GM04504 (cell line): ENCODE measurements at places on chromosomes 5 and 9.

DNA sequence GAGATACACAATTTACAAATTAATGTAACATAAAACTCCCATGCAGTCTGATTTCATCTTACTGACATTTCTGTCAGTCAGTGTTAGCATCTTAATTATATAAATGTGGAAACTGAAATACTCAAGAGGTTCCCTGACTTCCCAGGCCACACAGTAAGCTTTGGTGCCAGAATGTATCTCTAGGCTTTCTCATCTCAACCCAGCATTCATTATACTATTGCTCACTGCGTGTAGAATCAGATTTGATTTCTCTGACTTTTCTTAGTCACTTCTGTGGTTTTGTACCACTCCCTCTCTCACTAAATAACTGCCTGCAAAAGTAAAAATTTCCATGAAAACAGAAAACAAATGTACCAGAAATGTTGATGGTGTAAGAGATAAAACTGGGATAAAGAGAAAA, 31.7 kb upstream of the CDKN2B start:
- DNase-seq: peak; percentile 70

DNA sequence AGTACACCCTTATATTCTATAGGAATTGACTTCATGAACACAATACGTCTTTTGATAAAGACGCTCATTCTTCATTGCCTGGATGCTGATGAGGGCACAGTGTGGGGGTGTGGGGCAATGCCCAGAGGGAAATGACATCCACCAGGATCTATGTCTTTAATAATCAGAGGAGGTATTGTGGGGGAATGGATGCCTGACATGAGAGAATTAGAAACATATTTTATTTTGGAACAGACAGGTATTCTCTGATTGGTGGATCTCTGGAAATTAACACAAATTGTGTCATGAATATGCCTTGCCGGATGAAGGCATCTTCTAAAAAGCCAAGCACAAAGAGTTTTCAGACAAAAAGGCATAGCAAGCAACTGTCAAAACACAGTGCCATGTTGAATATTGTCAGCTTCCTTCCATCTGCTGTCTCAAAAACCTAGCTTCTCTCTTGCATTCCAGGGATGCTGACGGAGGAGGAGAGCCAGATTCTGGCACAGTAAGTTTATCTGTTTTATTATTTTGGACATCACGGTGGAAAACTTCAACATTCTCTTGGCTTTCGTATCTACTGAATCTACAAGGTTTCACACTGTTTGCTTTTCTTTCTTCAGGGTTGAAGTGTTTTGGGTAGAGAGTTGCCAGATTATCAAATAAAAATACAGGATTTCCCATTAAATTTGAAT, 3.9 kb upstream of the C5orf58 start:
- DNase-seq: no peak

GRCh38 chr5:14223372-14223771, 80.2 kb downstream of the TRIO start:
- no peak for DNase-seq

DNA sequence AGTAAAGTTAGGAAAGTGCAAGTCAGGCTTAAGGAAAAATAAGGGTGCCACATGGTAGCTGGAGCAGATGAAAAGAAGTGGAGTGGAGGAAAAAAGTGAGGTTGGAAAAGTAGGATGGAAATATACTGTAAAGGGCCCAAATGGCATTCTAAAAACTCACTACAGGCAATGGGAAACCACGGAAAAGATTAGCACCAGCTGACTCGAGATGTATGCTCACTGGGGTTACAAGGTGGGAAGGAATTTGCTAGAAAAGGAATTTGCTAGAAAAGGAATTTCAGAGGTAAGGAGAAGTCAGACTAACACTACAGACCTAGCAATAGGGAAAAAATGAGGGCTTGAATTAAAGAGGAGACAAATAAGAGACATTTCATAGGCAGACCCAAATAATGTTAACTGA, 3.6 kb downstream of the PSMD5 start:
- no peak for DNase-seq

DNA sequence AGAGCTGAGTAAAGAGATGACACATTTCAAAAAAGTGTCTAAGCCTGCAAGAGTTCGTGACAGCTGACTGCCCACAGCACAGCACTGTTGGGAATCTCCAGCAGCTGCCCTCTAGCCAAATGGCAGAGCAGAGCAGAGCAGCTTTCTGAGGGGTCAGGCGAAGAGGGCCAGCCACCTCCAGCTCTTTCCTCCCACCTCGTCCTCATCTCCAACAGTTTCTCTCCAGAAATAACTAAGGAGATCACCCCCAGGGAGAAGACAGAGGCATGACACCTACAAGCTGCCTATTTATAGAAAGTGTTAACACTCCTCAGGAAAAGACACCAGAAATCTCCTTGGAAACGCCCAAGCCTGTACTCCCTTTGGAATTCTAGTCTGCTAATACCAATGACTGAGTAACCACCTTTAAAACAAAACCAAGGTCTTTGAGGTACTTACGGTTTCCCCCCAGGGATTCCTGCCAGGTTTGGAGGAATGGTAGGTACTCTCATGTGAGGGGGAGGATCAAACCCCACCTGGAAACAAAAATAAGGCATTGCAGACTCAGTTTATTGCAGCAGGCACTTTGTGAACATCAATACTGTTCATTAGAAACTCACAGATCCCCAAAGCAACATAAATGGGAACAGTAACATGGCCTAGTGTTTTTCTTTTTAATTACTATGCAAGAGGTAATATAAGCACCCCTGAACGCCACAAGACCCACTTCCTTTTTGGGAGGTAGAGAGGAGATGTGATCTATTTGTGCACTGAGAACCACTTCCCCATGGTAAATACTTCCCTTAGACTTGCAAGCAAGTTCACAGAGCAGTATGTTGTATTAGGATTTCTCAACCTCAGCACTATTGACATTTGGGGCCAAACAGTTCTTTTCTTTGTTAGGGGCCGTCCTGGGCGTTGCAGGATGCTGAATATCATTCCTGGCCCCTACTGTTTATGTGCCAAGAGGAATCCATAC, 79.3 kb downstream of the TLE1 start:
- DNase-seq: no peak

DNA sequence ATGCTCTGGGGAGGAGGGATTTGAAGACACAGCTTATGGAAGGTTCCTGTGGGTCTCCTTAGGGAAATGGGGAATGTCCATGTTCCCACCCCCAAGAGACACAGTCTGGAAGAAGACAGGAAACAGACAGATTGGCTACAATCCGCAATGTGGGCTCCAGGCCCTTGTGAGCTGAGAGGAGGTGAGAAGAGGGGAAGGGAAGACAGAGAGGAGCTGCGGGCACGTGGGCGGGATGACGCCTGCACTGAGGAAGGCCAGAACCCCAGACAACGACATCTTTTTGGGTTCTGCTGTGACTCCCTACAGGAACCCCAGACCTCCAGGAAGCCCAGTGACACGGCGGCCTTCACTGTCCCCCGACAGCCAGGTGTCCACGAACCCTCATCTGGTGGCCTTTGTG, 29.9 kb upstream of the NKD2 start:
- no peak for DNase-seq

DNA sequence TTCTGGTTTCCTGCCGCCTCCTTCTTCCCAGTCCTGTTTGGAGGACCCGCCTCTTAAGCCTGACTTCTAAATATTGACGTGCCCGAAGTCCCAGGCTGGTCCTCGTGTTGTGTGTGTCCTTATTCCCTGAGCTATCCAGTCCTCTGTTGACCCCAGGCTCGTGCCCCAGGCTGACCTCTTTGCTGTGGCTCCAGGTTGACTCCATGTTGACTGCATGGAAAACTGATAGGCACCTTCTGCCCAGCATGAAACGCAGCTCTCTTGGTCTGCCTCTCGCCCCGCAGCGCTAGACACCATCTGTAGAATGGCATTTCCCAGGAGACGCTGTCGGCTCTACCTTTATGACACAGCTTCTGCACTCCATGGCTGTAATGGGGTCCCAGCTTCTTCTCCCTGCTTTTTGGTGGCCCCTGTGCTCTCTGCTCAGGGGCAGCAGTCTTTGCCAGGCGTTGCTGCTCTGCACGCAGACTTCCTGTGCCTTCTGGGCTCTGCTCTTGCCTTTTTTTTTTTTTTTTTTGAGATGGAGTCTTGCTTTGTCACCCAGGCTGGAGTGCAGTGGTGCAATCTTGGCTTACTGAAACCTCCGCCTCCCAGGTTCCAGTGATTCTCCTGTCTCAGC, 28.4 kb downstream of the EHMT1 start:
- DNase-seq: no peak

DNA sequence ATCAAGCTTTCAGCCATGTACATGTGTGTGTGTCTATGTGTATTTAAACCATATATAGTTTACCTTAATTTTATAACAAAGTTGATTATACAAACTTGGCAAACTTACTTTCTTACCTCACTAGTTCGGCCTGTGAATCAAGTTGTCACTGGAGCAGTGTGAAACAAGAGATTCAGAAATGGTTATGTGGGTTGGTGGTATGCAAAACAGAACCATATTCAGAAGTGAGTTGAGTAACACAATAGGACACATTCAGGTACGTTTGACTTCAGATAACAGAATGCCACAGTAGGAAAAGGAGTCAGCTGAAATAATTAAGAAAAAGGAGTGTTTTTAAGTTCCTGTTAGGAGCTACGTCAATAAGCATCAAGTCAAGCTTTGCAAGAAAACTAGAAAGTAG, 21.5 kb downstream of the XPA start:
- no peak for DNase-seq

- DNase-seq: no peak
Measured at GRCh38 chr5:18010053-18010452, 375.8 kb downstream of the TAF11L14 start.

GRCh38 chr9:89340332-89340731, 22.0 kb downstream of the SECISBP2 start:
- DNase-seq: no peak

DNA sequence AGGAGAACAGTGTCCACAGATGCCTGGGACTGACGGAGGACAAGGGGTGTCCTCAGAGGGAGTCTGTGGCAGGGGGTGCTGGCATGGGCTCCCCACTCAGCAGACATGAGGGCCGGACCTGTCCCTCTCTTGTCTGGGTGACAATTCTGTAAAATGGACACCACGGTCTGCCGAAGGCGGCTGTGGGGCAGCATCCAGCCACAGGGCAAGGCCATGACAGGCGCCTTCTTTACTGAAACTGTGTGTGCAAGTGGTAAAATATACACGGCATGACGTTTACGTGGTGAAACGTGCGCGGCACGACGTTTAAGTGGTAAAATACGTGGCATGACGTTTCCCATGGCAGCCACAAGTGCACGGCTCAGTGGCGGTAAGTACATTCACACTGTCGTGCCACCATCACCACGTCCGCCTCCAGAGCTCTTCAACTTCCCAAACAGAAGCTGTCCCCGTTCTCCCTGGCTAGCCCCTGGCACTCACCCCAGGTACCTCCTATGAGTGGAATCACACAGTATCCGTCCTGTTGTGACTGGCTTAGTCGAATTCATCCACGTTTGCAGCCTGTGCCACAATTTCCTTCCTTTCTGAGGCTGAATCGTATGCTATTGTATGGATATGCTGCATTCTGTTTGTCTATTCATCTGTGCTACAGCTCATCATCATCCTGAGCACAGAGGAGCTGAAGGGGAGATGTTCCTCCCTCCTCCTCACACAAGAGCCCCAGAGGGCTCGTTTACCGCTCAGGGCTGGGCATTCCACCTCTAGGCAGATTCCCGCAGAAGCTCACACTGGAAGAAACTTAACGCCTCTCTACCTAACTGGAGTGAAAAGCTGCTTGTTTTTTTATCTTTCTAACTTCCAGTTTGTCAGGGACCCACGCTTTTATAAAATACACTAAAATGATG, 52.5 kb downstream of the COL23A1 start:
- no peak for DNase-seq

DNA sequence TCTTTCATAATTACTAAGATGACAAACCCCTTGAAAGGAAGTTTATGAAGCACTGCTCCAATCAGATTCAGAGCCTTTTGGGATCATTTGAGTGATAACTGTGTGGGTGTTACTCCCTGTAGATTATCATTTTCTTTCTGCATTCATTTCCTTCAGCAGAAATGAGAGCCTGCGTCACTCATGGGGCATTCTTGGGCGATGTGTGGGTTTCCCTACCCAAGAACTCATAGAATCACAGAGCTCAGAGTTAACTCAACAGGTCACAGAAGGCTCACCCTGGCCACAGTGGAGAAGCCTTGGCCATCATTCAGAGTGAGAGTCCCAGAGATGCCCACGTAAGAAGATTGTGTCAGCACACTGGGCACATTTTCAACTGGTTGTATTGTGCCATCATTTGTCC, 401.9 kb downstream of the TLE4 start:
- no peak for DNase-seq

DNA sequence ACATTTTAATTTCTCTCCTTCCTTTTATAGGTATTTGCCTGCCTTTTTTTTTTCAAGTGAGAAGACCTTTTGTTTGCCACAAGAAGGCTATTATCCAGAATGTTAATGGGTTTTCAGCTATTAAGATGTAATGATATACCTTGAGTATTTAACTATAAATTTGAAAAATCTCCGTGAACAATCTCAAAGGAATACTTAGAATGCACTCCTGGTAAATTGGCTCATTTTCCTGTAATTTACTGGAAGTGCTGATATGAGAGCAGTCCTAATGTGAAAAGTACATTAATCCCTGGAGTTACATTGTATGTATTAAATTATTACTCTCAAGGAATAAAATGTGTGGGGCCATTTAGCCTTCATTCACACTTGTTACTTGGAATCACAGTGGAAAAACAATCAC, 32.4 kb downstream of the AOPEP start:
- no peak for DNase-seq

DNA sequence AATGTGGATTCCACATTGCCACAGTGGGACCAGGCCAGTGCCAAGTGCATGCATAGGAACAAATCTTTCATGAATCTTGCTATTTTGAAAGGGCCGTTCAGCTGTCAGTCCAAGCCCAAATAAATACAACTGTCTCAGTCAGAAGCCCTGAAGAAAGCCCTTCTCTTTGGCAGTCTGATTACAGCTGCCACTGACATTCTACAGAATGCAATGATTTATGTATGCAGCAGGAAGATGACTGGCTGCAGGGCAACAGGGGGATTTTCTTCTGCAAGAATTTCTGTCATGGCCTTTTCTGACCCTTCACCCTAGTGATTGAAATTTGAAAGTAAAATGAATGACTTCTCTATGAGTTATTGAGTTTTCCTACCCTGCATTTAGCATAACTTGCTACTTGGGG, 86.7 kb upstream of the FER start:
- DNase-seq: no peak

GRCh38 chr5:134511796-134512660, 13.4 kb upstream of the JADE2 start:
- DNase-seq: no peak

GRCh38 chr5:9166202-9167112, 379.4 kb downstream of the SEMA5A start:
- no peak for DNase-seq

DNA sequence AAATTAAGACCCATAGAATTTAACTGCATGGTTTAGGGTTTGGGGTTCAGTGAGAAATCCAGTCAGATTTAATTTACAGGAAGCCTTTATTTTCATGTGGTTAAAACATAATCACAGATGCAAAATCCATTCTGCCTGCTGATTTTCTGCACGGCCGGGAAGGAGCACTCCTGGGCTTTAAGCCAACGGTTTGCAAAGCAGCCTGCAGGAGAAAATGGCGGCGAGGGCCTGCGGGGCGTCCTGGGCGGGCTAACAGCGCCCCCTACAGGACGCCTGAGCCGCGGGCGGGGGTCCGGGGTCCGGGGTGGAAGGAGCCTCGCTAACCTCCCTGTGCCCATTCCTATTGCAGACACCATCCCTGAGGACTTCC, 47.6 kb downstream of the THBS4 start:
- peak; percentile 58 for DNase-seq

- DNase-seq: no peak
Measured at GRCh38 chr9:115116421-115117284, 1.3 kb downstream of the TNC start.

- no peak for DNase-seq
Measured at GRCh38 chr5:106205916-106206571, 1464.7 kb downstream of the EFNA5 start.

GRCh38 chr5:177607115-177607451, 7.2 kb downstream of the B4GALT7 start:
- DNase-seq: no peak
